Memory B cell (primary cell): ENCODE measurements at places on chromosomes 5 and 9.
A peak's percentile ranks its signal among the peaks of the same experiment; 100 is the strongest.

DNA sequence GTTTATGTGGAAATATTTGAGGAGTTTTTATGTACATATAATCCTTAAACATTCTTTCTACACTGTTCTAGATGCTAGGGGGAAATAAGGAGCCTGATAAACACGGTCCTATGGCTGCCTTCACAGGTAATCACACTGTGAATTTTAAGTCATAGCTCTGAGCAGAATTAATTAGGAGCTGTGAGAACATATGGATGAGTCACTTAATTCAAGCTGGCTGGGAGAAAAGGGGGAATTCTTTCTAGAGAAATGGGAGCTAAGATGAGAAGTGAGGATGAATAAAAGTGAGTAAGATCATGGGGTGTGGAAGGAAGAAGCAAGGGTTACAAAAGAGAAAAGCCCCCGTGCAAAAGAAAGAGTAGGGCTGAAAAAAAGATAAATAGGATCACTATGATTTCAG is 290.8 kb downstream of the DNAH5 start:
- DNase-seq, result no peak

DNA sequence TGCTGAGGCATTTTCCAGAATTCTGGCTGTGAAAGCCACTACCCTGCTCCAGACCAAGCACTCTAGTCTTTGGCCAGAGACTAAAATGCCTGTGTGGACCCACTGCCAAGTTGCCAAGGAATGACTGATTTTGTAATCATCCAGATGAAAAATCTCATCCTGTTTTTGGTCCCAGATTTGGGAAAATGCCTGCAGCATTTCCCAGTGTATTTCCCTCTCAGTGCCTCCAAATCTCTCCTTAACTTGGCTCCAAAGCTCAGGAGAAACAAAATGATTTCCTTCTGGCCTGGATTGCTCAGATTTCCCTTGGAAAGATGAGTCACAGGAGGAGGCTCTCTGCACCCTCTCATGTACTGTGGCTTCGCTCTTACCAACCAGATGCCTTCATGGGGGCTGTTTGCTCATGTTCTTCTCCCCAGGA is 335.2 kb upstream of the TARS1 start:
- DNase-seq, result no peak

DNA sequence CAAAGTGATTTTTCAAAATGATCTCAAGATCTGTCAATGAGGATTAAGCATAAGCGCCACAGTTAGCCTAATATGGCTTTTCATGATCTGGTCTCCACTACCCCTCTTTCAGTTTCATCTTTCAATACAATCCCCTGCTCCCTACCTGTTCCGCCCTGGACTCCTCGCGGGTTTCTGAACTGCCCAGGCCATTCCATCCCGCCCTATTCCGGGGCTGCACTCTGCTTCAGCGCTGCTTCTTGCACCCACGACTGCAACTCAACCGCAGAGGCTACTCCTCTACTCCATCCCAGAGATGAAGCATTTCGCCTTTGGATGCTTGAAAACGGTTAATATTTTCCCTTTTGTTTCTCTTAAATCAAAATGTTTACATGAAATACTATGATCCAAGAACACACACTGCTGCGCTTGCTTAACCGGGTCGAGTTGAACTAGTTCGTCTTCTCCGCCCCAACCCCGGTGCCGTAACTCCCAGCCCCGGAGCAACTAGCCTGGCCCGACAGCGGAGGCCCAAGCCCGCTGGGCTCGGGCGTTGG is 716 bp upstream of the OTULIN start:
- no peak for DNase-seq

DNA sequence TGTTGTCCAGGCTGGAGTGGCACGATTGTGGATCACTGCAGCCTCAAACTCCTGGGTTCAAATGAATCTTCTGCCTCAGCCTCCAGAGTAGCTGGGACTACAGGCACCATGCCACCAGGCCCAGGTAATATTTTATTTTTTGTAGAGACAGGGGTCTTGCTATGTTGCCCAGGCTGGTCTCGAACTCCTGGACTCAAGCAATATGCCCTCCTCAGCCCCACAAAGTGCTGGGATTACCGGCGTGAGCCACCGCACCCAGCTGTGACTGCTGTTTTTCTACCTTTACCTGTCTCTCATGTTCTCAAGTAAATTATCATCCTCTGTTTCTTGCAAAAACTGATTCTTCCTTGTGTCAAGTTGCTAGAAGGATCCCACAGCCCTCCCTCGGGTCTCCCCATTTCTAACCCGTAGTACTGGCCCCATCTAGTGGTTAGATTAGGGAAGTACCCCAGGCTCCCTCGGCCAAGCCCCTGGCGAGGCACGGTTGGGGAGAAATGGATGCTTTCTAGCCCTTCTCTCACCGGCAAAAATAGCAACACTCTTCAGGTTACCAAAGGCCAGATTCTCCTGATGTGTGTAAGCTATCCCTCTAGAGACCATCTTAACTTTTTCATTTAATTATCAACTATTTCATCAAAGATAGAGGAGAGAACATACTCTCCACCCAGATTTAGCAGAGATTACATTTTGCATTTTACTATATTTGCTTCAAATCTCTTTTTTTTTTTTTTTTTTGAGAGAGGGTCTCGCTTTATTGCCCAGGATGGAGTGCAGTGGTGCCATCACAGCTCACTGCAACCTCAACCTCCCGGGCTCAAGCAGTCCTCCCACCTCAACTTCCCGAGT is 19.2 kb upstream of the TOR1B start:
- peak; percentile 77 for DNase-seq

- DNase-seq, result no peak
Measured at GRCh38 chr5:112018846-112019245, 261.9 kb upstream of the NREP start.

- no peak for DNase-seq
Measured at GRCh38 chr5:135497971-135498636, 37.7 kb downstream of the NEUROG1 start.

GRCh38 chr9:133803028-133803585 is 65.0 kb upstream of the SARDH start:
- no peak for DNase-seq

- DNase-seq, result no peak
Measured at GRCh38 chr5:2378976-2379375, 372.5 kb downstream of the IRX2 start.

- DNase-seq, result no peak
Measured at GRCh38 chr9:31542384-31543055, 841.9 kb upstream of the ACO1 start.

DNA sequence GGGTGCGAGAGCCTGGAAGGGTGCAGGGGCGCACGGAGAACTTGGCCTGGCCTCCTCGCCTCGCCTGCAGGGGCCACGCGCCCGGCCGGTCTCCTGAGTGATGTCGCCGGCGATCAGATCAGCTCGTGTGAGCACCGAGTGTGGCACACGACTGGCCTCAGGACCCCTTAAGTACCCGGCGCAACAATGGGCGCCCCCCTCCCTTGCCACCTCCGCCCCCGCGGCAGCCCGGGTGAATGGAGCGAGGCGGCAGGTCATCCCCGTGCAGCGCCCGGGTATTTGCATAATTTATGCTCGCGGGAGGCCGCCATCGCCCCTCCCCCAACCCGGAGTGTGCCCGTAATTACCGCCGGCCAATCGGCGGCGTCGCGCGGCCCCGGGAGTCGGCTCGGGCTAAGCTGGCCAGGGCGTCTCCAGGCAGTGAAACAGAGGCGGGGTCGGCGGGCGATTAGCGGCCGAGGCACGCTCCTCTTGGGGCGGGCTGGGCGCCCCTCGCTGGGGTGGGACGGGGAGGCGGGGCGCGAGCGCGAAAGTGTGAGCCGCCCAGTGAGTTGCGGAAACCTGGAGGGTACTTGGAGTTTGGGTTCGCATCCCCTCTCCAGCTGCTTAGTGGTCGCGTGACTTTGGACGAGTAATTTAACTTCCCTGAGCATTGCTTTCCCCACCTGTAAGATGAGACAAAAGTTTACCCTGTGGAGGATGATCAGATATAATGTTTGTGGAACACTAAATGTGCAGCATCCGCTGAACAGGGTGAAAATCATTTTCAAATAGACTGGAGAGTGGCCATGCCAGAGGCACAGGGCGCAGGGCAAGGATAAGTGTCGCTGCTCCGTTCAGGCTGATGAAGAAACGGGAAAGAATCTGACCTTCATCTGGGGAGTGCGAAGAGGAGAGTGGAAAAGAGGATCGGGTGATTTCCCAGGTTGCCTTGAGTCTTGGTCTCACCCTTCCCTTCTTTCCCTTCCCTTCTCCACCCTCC is at the start of gene NEUROG1:
TSS of gene NEUROG1 (minus strand) at position 145 of the 982 bp plus-strand sequence. CDS start 274 bp downstream, outside the sequence.
- no peak for DNase-seq

DNA sequence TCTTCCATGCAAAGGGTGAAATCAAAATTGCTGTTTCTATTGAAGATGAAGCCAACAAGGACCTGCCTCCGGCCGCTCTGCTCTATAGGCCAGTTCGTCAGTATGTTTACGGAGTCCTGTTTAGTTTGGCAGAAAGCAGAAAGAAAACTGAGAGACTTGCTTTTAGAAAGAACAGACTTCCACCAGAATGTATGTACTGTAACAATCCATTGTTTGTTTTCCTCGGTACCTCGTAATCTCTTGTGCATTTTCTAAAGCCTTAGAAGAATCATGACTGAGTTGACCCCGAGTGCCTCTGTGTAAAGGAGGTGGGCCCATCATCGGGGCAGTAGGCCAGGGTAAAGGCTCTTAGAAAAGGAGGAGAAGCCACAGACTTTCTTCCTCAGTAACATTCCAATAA is 44.2 kb upstream of the PHF2 start:
- DNase-seq, result no peak

GRCh38 chr5:87686975-87687374 is 274.2 kb upstream of the CCNH start:
- DNase-seq, result no peak

DNA sequence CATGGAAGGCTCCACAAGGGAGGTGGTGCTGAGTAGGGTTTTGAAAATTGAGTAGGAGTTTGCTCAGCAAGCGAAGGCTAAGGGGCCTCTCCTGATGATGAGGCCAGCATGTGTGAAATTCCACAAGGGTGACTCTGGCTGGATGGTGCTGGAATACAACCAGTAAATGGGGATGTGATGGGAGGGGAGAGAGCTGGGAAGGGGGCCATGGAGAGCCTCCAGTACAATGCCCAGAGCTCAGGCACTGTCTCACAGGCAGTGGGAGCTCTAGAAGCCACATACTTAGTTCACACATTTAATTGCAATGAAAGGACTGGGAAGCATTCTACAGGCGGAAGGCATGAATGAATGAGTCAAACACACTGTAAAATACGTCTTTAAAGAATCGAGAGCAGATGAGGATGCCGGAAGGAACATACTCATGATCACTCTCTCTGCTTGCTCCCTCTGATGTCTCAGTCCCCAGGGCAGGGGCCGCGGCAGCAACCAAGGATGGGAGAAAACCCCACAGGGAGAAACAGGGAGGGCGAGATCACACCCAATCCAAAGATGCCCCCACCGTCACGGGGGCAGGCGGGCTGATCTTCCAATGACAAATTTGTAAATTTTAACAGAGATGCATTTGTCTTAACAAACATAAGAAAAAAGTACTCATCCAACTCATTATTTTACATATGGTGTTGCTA is 261.0 kb downstream of the NSG2 start:
- no peak for DNase-seq
